Hematopoietic multipotent progenitor cell treated with erythropoietin and hydrocortisone succinate and interleukin-3 and kit ligand, for 8 days (in vitro differentiated cells): ENCODE measurements at places on chromosomes 7 and 10.

DNA sequence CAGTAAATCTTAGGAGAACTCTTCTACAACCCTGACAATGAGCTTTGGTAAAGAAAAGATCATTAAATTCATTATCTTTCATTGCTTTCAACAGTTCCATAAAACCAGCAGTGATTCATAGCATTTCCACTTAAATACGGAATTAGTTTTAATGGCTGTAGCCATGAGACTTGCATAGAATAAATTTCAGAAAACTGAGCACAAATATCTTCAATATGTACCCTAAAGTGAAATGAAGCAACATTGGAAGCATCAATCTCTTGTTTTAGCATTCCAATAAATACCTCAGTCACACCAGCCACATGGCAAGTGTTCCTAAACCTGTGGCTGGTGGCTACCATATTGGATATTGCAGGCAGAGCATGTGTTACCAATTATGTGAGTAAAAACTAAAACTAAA lies 3.6 kb upstream of the RARRES2 start:
- DNase-seq: no peak

- DNase-seq: no peak
Observed at GRCh38 chr7:81280531-81280930, 361.7 kb upstream of the SEMA3C start.

DNA sequence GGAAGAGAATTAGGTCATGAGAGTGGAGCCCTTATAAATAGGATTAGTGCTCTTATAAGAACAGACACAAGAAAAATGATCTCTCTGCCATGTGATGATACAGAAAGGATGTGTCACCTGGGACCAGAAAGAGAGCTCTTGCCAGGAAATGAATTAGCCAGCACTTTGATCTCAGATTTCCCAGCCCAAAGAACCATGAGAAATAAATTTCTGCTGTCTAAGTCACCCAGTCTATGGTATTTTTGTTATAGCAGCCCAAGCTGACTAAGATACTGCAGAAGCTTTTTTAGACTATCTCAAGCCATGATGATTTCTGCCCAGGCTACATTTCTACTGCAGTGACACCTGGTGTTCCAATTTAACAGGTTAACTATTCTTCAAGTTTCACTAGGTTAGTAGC lies 84.8 kb downstream of the RSU1 start:
- no peak for DNase-seq

GRCh38 chr7:14886533-14886932 lies 16.0 kb downstream of the DGKB start:
- DNase-seq: no peak

DNA sequence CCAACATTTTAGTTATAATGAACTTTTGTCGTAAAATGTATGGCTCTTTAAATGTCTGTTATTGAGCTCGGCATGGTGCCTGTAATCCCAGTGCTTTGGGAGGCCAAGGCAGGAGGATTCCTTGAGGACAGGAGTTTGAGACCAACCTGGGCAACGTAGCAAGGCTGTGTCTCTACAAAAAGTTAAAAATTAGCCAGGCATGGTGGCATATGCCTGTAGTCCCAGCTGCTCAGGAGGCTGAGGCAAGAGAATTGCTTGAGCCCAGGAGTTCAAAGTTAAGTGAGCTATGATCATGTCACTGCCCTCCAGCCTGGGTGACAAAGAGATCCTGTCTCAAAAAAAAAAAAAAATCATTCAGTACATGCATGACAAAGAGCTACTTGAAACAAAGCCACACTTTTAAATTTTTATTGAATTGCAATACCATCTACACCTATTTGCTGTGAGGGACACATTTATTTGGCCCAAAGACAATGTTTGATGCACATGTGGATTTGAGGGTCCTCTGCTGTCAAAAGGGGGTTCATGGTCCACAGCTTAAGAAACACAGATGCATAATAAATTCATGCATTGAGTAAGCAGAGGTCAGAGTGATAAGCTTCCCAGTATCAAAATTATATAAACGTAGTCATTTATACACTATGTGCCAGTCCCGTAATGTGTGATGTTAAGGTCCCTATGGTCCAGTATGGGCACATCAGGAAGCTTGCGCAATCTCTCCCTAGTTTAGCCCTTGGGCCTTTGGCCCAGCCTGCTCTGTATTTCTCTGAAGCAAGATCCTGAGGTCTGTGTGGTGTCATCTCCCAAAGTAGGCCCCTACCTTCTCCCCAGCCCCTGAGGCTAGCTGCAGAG lies 4.4 kb upstream of the MALSU1 start:
- DNase-seq: no peak

GRCh38 chr7:80603940-80604339 lies 34.5 kb upstream of the CD36 start:
- DNase-seq: no peak

- DNase-seq: no peak
Observed at GRCh38 chr7:152937282-152937681, 177.7 kb downstream of the ACTR3B start.

DNA sequence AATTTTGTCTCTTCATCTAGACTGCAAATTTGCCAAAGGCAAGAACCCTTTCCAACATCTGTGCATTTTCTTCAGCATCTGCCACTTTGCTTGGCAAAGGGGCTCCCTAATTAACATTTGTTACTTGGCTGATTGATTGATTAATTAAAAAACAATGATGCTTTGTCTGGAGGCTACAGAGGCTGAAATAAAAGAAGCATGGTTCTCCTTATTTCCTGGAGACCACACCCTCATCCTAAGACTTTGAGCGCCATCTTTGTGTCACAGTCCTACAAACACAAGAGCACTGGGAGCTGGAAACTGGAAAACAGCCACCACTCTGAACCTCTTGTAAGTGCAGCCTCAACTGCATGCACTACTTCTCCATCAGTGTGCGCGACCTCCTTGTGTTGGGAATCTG lies 189.2 kb downstream of the C7orf25 start:
- no peak for DNase-seq

GRCh38 chr7:80593869-80594586 lies 44.4 kb upstream of the CD36 start:
- DNase-seq: no peak

DNA sequence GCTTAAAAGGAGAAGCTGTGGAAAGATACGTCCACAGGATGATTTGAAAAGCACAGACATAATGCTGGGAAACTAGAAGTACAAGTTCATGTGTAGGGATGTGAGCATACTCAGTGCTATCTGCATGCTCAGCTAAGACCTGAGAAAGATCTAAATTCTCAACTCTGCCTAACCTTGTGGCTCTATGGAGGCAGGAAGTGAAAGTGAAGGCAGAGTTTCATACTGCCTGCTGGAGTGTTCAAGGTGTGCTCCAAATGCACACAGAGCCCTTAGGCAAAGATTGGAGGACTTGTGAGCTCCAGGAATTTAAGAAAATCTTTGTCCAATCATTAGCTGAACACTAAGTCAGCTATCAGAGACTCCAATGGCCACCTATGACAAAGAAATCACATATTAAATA lies 190.9 kb downstream of the RNLS start:
- DNase-seq: no peak

- no peak for DNase-seq
Observed at GRCh38 chr7:148334959-148335577, 255.5 kb upstream of the C7orf33 start.

GRCh38 chr10:132447446-132448247 lies 50.6 kb downstream of the PWWP2B start:
- peak; percentile 29 for DNase-seq

DNA sequence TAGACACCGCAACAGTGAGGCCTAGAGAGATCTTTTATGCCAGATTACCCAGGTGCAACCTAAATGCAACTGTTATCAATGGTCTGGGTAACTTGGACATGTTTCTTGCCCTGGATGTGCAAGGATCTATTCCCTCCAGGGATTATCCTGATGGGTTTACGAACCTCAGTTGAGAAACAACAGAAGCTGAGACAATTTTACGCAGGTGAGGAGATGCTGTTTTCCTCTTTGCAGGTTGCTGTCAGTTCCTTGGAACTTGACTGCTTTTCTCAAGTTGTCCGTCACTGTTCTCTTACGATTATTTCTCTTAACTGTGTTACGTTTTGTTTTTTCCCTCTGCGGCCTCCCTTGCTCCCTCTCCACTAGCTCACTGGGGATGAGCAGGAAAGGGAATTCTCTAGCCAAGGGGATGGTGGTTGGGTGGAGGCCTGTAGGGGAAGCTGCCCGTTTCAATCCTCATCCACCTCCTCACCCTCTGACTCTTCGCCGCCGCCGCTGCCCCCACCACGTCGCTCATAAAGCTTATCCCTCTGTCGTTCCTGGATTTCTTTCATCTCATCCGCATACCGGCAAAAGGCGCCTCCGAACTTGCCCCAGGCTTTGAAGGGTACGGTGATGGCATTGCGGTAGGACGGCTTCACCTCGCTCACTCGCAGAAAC lies 1.2 kb downstream of the PURB start:
- DNase-seq: no peak

GRCh38 chr10:131173484-131174210 lies 137.9 kb downstream of the TCERG1L start:
- no peak for DNase-seq

GRCh38 chr7:17105701-17106100 lies 192.8 kb upstream of the AHR start:
- no peak for DNase-seq

DNA sequence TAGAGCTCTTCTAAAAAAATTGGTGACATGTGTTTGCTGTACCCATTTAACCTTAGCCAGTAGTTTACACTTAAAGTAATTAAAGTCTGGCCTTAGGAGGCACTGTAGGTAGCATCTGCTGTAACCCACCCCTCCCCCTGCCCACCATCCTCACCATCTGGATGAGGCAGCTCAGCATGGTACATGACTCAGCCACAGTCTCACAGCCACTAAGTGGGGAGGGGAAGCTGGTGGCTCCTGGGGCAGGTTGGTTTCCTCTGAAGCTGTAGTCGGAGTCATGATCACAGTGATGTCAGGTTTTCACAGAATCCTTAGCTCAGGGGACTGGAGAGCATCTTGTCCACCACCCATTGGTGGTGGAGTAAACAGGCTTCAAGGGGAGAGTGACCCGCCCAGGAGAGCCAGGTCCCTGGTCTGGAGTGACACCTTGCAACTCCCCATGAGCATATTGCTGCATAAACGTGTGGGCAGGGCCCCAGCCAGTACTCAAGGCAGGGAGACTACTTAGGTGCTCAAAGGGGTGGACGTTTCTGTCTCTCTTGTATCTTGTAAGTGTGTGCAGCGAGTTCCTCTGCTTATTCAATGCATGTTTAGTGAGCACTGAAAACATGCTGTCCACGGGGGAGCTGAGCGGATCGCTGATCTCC lies 125.9 kb downstream of the GRK5 start:
- no peak for DNase-seq

GRCh38 chr10:112361951-112362751 lies 11.8 kb upstream of the ACSL5 start:
- DNase-seq: no peak

GRCh38 chr7:40979296-40979695 lies 723.6 kb downstream of the INHBA start:
- no peak for DNase-seq
